ENCODE measurements at places on chromosomes 12 and 14.

DNA sequence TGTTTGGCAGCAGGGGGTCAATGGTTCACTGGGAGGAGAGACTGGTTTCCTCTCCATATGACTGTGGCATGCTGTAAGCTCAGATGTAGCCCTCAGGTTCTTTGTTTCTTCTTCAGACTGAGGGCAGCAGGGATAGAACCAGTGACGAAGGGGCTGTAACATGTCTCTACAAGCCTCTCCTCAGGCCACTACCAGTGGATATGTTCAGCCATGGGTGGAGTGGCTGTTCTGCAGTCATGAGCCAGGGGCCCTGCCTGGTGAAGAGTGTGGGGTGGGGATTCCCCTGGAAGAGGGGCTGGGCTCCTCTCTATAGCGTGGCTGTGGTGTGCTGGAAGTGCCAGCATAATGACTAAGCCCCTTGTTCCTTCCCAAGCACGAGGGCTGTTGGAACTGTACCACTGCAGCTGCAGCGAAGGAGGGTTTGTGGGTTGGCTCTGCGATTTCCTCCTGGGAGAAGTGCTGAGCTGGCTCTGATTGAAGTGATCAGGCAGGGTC lies 55.8 kb downstream of the CMAS start:
- DNase-seq: no peak
- no peaks in the 10 kb centered on the region for H3K4me1 ChIP-seq
- H3K27ac ChIP-seq: no peak overlapping the region
- H3K4me3 ChIP-seq: no peak overlapping the region
- peaks cover 35% of the 10 kb centered on the region for H3K27me3 ChIP-seq

DNA sequence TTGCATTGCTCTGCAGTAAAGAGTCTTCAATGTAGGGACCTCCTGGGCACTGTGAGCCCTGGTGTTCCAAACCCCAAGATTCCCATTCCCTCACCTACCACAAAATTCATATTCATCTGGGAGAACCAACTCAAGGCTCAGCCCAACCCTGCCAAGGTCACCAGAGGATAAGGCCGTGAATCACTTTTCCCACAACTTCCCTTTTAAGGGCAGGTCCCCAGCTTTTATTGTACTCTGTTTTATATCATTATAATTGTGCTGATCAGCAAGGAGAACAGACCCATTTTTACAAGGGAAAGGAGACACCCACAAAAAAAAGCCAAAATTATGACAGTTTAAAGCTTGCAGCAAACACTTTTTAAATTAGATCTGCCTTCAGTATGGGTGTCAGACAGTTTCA lies 363.0 kb upstream of the FKBP4 start:
- H3K4me3 ChIP-seq: no peak overlapping the region
- H3K4me1 ChIP-seq: no peaks in the 10 kb centered on the region
- peaks cover 80% of the 10 kb centered on the region for H3K27me3 ChIP-seq
- H3K27ac ChIP-seq: no peak overlapping the region
- no peak for DNase-seq

DNA sequence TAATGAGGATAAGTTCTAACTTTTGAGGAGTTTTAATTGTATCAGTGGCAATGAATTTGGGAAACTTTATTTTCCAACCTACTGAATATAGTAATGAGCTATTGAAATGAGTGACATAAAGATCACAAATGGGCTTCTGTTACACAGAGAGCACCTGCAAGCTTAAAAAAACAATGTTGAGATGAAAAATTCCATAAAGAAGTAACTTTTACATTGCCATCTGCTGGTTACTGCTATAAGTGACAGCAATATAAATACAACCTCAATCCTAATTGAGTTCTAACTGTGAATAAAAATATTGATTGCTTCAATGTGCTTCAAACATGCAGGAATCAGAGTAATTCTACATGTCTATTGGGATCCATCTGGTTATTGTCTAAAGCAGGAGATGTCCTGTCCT lies 14.2 kb downstream of the WIF1 start:
- no peak for DNase-seq
- no peak overlapping the region for H3K4me3 ChIP-seq
- H3K27me3 ChIP-seq: peaks cover 22% of the 10 kb centered on the region
- H3K36me3 ChIP-seq: no peaks in the 10 kb centered on the region
- no peak overlapping the region for H3K27ac ChIP-seq

DNA sequence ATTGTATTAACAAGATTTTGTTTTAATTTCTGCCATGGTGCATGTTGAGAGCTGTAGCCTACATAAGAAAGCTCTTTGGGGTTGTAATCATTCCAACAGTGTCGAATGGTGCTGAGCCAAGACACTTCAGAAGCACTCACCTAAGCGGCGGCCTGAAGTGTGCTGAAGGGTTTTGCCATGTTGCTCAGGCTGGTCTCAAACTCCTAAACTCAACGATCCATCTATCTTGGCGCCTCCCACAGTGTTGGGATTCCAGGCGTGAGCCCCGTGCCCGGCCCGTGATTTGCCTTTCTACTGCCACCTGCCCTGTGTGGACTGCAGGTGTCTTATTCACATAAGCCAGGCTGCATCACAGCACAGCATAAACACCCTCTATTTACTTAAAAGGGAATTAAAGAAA lies 48.9 kb downstream of the AMN start:
- H3K36me3 ChIP-seq: peaks cover 6% of the 10 kb centered on the region
- DNase-seq: no peak
- H3K4me3 ChIP-seq: no peak overlapping the region
- no peaks in the 10 kb centered on the region for H3K27me3 ChIP-seq
- no peaks in the 10 kb centered on the region for H3K4me1 ChIP-seq

DNA sequence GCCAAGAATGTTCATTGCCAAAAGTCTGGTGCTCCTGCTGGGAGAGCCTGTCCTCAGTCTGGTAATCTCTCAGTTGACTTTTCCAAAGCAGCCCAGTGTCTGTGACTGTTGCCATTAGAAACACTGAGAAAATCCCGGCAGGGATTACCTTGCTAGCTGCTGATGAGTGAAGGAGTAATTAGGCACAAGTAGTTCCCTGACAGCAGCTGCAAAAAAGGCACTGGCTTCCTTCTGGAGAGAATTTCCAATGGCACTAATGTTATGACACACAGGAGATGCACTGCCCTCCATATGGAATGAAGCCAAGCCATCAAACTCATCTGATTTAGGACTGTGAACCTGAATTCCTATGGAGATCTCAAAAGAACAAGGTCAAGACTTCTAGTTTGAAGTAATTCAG lies 1321.2 kb upstream of the SEL1L start:
- no peak overlapping the region for H3K4me3 ChIP-seq
- H3K27me3 ChIP-seq: no peaks in the 10 kb centered on the region
- H3K36me3 ChIP-seq: no peaks in the 10 kb centered on the region
- no peak overlapping the region for H3K27ac ChIP-seq
- no peak for DNase-seq

DNA sequence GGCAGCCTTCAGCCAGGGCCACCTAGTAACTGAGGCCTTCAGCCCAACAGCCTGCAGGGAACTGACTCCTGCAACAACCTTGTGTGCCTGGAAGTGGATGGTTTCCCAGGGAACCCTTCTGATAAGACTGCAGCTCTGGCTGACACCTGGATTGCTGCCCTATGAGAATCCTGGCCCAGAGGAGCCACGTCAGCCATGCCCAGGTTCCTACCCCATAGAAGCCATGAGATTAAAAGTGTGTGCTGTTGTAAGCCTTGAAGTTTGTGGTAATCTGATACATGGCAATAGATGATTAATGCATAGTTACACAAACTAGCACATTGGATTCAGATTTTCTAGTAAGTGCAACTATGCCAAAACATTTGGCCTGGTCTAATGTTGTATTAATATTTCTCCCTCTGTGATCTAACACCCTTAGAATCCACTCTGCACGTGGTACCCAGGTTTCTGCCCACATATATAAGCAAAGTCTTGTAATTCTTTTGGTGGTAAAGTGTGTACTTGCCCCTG lies 64.8 kb upstream of the BEGAIN start:
- H3K36me3 ChIP-seq: no peaks in the 10 kb centered on the region
- H3K4me1 ChIP-seq: peaks cover 5% of the 10 kb centered on the region
- H3K27me3 ChIP-seq: peaks cover 50% of the 10 kb centered on the region
- no peak overlapping the region for H3K4me3 ChIP-seq
- no peak for DNase-seq

GRCh38 chr14:58292187-58292586 lies 6.2 kb upstream of the ARID4A start:
- H3K4me1 ChIP-seq: peaks cover 58% of the 10 kb centered on the region
- H3K27ac ChIP-seq: no peak overlapping the region
- no peaks in the 10 kb centered on the region for H3K27me3 ChIP-seq
- H3K4me3 ChIP-seq: peak overlapping the region; percentile 53
- no peak for DNase-seq

DNA sequence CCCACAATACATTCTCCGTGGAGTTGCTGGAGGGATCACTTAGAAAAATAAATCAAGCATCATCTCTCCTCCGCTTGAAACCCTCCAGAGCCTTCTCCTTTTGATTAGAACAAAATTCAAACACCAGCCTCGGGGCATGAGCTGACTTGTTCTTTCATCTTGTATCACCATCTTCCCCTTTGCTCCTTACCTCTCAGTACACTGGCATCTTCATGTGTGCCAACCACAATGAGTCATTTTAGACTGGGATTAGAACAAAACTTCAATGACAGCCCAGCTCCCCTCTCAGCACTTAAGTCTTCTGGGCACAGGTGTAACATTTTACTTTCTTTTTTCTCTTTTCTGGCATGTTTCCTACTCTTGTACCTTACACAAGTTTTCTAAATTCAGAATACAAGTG lies 1159.2 kb upstream of the TMEM132C start:
- H3K4me1 ChIP-seq: no peaks in the 10 kb centered on the region
- no peak overlapping the region for H3K27ac ChIP-seq
- no peaks in the 10 kb centered on the region for H3K36me3 ChIP-seq
- no peak overlapping the region for H3K4me3 ChIP-seq

GRCh38 chr12:15469356-15469755 lies 147.0 kb downstream of the PTPRO start:
- H3K4me3 ChIP-seq: no peak overlapping the region
- peaks cover 35% of the 10 kb centered on the region for H3K27me3 ChIP-seq
- H3K27ac ChIP-seq: no peak overlapping the region
- no peak for DNase-seq
- no peaks in the 10 kb centered on the region for H3K4me1 ChIP-seq

DNA sequence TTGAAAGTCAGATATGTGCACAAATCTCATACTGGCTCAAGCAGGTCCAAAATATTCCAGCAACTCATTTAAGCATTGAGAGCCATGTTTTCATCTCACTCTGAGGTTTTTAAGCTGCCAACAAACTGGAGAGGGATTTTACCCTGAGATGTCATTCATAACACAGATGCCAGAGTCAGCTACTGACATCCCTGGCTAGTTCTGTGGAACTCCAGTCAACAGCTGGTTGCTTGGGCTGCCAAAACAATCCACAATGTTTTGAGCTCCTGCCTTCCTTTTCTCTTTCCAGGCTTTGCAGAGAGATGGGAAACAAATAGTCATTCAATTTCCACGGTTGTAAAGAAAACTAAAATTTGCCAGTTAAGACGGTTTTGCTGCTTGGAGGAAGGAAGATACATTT lies 621.2 kb upstream of the FBXO33 start:
- no peak overlapping the region for H3K4me3 ChIP-seq
- no peaks in the 10 kb centered on the region for H3K4me1 ChIP-seq
- no peak overlapping the region for H3K27ac ChIP-seq
- no peaks in the 10 kb centered on the region for H3K36me3 ChIP-seq

- peaks cover 41% of the 10 kb centered on the region for H3K4me1 ChIP-seq
- no peaks in the 10 kb centered on the region for H3K27me3 ChIP-seq
- H3K4me3 ChIP-seq: no peak overlapping the region
- DNase-seq: no peak
- peaks cover 3% of the 10 kb centered on the region for H3K36me3 ChIP-seq
- no peak overlapping the region for H3K27ac ChIP-seq
Observed at GRCh38 chr12:50568338-50569091, 63.7 kb downstream of the DIP2B start.

DNA sequence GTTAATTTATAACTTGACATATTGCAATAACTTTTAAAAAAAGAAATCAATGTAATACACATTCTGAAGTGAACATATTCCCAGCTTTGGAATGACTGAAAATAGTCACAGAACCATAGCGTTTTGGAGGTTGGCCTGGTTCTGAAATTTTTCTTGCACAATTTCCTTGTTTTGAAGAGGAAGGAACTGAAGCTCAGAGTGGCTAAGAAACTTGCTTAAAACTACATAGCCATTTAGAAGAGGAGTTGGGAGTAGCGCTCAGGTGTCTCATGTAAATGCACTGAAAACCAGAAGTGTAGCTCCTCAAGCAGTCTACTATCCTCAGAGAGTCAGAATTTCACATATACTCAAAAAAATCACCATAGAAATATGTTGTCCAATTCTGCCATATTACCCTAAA lies 41.2 kb downstream of the SLC38A1 start:
- H3K4me3 ChIP-seq: no peak overlapping the region
- DNase-seq: no peak
- peaks cover 81% of the 10 kb centered on the region for H3K36me3 ChIP-seq
- H3K27me3 ChIP-seq: no peaks in the 10 kb centered on the region

DNA sequence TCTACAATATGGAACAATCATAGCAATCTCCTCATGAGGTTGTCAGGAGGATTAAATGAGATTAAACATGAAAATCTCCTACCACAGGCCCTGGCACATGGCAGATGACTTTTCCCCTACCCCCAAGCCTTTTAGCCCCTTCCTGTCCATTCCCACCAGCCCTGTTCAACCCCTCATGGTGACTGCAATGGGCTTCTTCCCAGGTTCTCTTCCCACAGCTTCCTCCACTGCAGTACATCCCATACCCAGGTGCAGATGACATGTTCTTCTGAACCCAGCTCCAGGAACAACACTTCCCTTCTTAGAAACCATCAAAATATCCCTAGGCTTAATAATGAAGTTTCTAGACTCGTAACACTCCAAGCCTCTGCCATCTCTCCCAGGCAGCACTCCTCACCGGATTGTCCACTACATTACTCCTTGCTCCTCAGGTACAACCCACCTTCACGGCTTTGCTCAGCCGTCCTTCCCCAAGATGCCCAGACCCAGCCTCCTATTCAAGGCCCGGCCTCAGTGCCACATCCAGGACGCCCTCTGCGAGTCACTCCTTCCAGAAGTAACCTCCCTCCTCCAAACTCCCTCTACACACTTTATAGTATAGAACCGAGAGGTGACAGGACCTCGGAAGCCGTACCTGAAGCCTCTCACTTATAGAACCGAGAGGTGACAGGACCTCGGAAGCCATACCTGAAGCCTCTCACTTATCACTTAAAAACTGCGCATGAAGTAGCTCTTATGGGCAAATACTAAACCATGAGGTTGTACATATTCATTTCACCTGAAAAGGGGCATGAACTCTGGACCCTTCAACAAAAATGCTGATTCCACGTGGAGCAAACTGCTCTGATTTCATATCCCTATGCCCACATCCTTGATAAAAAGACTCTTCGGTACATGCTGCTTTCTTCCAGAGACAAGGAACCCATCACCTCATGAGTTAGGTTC lies 1.5 kb downstream of the CRACR2A start:
- H3K4me3 ChIP-seq: peak overlapping the region; percentile 85
- DNase-seq: no peak
- peaks cover 45% of the 10 kb centered on the region for H3K4me1 ChIP-seq
- H3K27ac ChIP-seq: peak overlapping the region; percentile 96

DNA sequence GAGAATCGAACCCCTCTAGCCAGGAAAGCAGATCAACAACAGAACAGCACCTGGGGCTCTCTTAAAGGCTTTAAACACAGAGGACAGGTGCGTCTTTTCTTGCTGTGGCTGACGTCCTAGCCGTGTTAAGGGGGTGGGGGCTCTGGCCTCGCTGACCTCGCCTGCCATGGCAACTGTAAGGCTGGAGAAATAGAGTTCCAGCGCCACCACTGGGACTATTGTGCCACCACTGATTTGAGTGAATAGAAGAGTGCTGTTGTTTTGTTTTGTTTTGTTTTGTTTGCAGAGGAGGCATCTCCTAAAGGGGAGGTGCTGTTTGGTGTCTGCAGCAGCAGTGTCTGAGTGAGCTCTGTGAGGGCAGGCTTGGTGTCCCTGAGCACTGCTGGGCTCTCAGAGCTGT lies 34.2 kb upstream of the PRMT8 start:
- H3K27ac ChIP-seq: no peak overlapping the region
- no peaks in the 10 kb centered on the region for H3K4me1 ChIP-seq
- no peak overlapping the region for H3K4me3 ChIP-seq
- peaks cover 55% of the 10 kb centered on the region for H3K27me3 ChIP-seq
